ENCODE measurements at places on chromosomes 2 and 18.

GRCh38 chr18:9594823-9595596 lies 19.3 kb downstream of the PPP4R1 start:
- no peak for DNase-seq

DNA sequence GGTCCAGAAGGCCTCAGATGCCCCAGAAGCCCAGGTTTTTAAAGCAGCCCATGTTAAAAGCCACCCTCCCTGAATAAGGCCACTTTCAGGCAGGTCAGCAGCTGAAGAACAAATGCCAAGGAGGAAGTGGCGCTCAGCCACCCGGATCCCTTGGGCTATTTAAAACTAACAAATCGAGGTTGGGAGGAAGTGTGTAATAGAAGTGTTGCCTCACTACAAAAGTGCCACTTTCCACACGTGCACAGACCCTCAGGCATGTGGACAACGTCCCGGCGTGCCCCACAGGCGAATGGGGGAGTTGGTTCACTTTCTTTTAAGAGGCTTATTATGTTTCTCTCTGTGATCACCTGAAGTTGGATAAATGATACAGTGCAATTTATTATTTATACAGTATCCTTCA lies 173.8 kb upstream of the SALL3 start:
- DNase-seq = no peak

DNA sequence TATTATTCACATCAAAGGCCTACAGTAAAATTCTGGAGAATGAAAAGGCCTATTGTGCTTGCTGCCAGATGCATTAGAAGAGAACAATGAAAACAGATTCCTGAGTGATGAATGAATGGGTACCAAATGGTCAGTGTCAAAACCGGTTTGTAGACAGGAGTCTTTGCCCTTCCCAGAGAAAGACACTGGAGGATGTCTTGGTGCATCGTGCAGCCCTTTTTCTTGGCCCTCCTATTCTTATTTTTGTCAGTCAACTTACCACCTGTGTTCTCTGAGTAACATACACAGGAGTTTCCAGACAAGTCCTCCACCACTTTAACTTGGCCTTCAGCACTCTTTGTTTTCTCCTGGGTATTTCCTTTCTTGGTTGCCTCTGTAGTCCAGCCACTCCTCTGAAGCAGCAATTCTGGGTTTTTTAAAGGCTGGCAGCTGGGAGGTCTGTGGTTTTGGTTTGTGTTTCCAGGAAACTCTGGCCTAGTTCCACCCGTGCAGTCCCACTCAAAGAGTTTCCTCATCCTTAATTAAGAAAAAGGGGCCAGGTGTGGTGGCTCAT lies 29.4 kb downstream of the PSTPIP2 start:
- DNase-seq = no peak

DNA sequence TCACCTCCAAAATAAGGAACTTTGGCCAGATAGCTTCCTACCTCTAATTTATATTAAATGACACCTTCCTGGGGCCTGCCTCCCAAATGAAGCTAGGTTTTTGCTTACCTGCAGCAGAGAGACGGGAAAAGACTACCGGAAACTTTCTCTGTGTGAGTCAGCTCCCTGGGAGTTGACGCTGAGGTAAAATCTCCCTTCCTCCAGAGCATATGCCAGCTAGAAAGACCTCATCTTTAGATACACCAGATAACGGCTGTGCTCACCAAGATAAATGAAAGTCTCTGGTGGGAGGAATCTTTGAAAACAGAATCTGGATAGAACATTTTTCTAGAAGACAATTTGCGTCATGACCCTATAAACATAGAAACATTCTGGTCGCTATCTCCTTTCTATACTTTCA lies 99.7 kb upstream of the RFX8 start:
- DNase-seq = no peak

- DNase-seq = no peak
Measured at GRCh38 chr18:47906408-47906807, 24.1 kb downstream of the SMAD2 start.

DNA sequence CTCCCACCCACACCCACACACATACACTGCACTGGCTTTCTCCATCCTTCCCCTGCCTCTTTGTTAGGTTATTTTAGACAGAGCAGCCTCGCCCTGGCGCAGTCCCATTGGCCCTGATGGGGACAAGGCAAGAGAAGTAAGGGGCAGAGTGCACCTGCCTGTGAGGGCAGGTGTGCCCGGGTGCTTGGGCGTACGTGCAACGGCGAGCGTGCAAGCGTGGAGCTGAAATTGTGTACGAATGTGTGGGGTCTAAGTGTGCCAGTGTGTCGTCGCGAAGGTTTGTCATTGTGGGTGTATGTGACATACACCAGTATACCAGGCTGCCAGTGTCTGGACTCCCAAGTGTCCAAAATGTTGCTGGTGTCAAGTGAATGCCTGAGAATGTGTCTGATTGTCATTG lies 544 bp downstream of the LRATD1 start:
- no peak for DNase-seq

DNA sequence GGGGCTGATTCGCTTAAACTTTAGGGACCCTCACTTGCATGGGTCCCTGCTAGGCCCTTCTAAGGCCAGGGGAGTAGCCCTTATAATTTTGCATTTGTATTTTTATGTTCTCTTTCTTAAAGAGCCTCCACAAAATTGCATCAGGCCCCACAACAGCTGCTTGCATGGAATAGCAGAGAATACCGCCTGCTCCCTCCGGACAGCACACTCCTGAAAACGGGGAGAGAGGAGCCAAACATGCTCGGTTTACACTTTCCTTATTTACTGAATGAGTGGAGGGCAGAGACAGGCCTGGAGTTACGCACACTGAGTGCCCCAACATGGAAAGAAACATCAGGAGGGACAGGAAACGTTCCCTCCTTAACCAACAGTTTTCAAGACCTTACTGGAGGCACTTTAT lies 132.2 kb downstream of the ANTXR1 start:
- DNase-seq = no peak

GRCh38 chr2:196183528-196184231 lies 12.3 kb upstream of the STK17B start:
- no peak for DNase-seq

DNA sequence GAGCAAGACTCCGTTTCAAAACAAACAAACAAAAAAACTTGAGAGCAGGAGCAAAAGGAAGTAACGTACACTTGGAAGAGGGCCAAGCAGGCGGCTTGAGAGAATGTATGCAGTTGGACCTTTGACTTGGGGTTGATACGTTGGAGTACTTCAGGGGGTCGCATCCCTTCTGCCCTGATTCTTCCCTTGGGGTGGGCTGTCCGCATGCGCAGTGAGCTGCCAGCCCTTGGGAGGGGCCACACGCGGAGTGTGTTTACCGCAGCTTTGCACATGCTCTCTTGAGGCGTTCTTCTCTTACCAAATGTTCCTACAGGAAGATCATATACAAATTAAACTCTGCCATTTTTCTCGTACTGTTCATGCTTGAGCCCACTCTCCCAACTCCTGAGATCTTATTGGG lies 38.1 kb upstream of the SOCS6 start:
- no peak for DNase-seq

DNA sequence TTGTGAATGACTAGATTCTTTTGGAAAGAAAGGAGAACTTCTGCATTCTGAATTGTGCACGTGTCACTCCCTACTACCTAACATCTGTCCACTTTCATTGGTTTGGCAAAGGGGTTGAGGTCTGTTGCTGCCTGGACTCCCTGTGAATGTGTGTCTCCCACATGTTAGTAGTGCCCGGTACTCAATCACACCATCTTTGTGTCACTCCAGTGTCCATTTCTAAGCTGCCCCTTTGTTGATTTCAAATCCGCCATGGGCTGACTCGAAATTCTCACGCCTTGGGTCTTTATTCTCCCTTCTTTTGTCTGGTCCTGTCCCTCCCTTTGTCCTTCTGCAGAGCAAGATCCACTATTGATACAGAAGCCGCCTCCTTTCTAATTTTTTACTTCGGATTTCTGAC lies 7.5 kb downstream of the DPYSL5 start:
- no peak for DNase-seq

GRCh38 chr2:48715042-48715899 lies 40.3 kb downstream of the LHCGR start:
- no peak for DNase-seq

GRCh38 chr2:127953849-127954248 lies 68.1 kb upstream of the AMMECR1L start:
- DNase-seq = no peak

GRCh38 chr2:42142547-42143184 lies 26.5 kb upstream of the EML4 start:
- DNase-seq = no peak

- no peak for DNase-seq
Measured at GRCh38 chr2:235143789-235144188, 192.0 kb downstream of the SH3BP4 start.

DNA sequence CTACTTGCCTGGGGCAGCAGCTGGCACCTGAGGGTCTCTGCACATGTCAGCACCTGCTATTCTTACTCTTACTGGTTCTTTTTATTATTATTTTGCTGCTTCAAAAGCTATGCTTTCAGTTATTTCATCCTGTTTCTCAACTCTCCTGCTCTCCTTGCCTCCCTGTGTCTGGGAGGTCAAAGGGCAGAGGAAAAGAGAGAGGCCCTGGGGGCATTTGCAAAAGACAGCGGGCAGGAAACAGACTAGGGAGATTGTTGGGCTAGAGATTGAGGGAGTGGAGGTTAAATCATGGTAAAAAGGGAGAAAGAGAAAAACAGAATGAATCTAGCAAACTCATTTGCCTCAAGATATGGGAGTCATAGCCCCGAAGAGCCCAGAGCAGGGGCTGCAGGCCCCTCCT lies 21.1 kb upstream of the RPL31 start:
- DNase-seq = no peak

DNA sequence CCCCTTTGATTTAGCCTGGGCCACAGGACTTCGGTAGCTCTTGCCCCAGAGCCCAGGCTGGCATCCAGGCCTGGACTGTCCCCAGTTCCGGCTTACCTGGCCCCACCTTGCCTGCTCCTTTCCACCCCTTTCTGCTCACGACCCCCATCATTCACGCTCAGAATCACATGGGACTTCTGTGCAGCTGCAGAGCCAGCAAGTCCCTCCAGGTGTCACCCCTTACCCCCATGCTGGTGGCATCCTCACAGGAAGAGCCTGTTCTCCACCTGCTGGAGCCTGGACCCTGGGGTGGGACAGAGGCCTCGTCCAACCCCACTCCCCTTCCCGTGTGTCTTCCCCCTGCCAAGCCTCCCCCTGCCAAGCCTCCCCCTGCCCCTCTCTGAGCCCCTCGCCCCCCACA lies 7.9 kb upstream of the KCNIP3 start:
- DNase-seq = no peak

DNA sequence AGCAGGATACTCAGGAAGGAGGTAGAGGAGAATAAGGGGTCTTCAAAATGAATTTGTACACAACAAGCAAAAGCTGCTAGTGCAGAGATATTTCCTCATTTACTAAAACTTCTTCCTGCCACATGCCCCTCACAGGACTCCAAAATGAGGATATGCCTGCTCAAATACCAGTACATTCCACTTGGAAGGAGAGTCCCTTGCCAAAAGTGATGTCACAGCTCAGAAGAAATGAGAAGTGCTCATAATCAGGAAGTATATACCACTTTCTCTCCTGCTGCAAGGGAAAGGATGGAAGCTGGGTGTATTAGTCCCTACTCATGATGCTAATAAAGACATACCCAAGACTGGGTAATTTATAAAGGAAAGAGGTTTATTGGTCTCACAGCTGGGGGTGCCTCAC lies 87.7 kb upstream of the FSHR start:
- no peak for DNase-seq

- DNase-seq = no peak
Measured at GRCh38 chr18:11512096-11513025, 97.0 kb upstream of the SLC35G4 start.

GRCh38 chr18:63293935-63294334 lies 25.6 kb downstream of the BCL2 start:
- DNase-seq = no peak

GRCh38 chr2:97840198-97840597 lies 126.8 kb downstream of the ZAP70 start:
- DNase-seq = no peak

GRCh38 chr2:162509288-162509968 lies 165.5 kb downstream of the GCA start:
- no peak for DNase-seq

DNA sequence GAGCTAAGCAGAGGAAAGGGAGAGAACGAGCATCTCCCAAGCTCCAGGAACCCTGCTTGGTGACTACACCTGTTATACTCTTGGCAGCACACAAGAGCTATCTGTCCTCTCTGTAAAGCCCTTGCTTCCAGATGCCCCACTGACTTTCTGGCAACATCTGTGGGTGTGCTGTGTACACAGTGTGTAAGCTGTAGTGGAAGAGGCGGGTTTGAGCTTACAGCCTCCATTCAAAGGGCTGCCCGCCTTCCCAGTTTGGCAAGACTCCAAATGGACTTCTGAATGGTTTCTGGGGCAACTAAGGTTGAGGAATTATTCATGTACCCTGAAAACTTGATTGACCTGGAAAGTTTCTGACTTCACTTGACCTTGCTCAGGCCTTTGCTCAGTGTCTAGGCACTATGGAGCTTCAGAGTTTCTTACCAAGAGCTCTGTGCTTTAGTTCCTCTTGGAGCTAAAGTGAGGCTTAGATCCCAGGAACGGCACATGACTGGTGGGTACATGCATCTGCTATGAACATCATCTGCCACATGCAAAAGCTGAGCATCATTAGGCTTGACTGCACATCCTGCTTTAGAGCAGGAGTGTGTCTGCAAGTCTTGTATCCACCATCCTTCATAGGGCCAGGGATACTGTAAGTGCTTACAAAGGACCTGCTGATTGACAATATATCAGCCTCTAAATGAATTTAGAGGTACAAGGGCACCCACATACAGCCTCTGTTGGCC lies 290.9 kb upstream of the SIX2 start:
- no peak for DNase-seq

- DNase-seq = no peak
Measured at GRCh38 chr18:10856132-10856531, 293.2 kb downstream of the PIEZO2 start.

DNA sequence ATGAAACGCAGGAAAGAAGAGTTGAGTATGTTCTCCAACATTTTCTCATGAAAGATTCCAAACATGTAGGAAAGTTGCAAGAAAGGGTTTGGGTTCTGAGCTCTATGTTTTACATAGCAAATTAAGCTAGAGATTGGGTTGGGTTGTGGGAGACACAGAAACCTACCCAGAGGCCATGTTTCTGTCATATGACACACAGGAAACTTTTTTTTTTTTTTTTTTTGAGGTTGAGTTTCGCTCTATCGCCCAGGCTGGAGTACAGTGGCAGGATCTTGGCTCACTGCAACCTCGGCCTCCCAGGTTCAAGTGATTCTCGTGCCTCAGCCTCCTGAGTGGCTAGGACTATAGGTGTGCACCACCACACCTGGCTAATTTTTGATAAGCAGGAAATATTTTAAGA lies 57.6 kb downstream of the DOCK10 start:
- DNase-seq = no peak

GRCh38 chr2:120681696-120682288 lies 53.9 kb upstream of the GLI2 start:
- DNase-seq = no peak

DNA sequence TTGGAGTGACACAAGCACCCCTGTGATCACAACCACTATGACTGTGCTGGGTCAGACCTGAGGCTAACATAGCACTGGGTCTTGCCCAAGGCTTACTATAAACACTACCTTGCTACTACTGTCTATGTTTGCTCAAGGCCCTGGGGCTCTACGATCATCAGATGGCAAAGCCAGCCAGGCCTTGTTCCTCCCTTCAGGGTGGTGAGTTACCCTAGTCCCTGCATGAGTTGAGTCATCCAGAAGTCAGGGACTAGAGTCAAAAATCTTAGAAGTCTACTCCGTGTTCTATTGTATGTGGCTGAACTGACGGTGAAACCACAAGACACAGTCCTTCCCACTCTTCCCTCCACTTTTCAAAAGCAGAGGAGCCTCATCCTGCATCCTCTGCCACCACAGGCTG lies 551.2 kb upstream of the FSIP2 start:
- no peak for DNase-seq

GRCh38 chr2:133843551-133843950 lies 275.3 kb upstream of the NCKAP5 start:
- DNase-seq = no peak
